ENCODE measurements at places on chromosomes 6 and 20.

- DNase-seq = no peak
Measured at GRCh38 chr6:35736253-35736894, 458 bp upstream of the ARMC12 start.

- DNase-seq = no peak
Measured at GRCh38 chr6:15417811-15418210, 171.9 kb downstream of the JARID2 start.

DNA sequence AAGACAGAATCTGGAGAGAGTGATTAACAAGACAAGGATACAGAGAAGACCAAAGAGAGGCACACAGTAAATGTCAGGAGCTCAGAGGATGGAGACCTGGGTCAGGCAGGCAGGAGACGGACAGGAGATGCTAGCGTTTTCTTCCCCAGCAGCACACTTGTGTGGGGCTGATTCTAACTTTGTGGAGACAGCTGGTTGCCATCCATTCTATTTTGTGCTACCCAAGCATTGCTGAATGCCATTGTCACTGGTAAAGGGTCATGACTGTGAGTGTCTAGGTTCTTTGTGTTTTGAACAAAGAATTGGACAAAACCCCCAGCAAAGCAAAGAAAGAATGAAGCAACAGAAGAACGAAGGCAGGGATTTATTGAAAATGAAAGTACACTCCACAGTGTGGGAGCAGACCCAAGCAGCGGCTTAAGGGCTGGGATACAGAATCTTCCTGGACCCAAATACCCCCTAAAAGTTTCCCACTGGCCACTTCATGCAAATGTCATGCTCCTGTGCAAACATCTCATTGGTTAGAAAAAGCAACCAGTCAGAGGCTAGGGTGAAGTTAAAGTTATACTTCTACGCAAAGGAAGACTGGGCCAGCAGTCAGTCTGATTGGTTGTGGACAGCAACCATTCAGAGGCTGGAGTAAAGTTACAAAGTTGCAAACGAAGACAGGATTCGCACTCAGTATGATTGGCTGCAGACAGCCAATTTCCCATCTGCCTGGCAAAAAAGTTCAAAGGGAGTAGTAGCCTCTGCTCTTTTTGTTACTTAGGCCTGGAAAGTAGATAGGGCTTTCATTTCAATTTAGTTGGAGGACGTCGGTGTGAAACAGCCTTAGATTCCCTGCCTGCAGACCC, 17.5 kb downstream of the PTK7 start:
- peak; percentile 64 for DNase-seq

DNA sequence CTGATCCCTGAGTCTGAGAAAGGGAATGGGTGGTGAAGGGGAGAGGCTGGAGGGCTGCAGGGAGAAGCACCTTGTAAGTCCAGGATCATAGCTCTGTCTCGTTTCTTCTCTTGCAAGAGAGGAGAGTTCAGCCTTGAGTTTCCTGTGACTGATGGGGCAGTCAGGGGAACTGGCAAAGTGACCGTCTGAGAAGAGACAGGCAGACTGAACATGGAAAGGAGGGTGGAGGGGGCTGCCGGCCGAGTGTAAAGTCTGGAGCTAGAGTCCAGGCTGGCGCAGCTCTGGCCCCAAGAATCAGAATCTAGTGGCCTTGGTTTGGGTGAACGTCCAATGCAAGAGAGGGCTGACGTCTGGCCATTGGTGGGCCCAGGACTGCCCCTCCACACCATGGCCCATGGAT, 72.5 kb downstream of the TCP11 start:
- no peak for DNase-seq

- no peak for DNase-seq
Measured at GRCh38 chr20:60087563-60088105, 129.4 kb downstream of the CDH26 start.

GRCh38 chr6:137827977-137828810, 38.9 kb upstream of the TNFAIP3 start:
- no peak for DNase-seq

Data from Panc1 (cell line).